ENCODE measurements at places on chromosomes 12 and 14.

DNA sequence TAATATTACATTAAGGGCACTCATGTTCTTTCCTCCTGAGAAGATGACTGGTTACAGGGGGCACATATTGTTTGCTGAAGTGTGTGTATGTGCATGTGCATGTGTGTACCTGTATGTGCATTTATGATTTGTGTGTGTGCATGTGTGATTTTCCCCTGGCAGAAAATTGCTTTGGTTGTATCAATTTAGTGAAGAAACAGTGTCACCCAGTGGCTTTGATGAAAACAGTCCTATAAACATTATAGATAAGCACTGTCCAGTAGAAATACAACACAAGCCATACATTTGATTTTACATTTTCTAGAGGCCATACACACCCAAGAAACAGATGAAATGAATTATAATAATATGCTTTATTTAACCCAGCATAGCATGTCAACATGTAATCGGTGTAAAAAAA lies 8.6 kb downstream of the PDE3A start:
- DNase-seq = no peak

- no peak for DNase-seq
These were observed 27.4 kb downstream of the EMP1 start for GRCh38 chr12:13223941-13224340.

GRCh38 chr12:50557421-50557820 lies 52.6 kb downstream of the DIP2B start:
- DNase-seq = no peak

- no peak for DNase-seq
These were observed 190.8 kb upstream of the PRMT8 start for GRCh38 chr12:3299929-3300832.

GRCh38 chr14:35351497-35351896 lies 53.1 kb downstream of the NFKBIA start:
- no peak for DNase-seq

- DNase-seq = no peak
These were observed 17.2 kb upstream of the ARID2 start for GRCh38 chr12:45712319-45712718.

DNA sequence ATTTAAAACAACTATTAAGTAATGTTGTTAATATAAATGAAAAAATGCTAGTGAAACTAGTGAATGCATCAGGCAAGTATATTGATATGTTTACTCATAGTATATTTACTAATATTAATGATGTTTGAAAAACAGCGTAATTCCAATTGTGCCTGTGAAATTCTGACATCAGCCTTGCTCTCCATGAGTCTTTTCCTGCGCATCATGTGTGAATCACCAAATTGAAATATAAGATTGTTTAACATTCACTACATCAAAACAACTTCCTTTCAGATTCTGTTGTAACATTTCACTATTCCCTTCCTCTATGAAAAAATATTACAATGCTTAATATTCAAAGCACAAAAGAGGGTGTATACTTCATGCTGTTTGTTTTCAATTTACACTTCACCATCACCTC lies 1995.9 kb upstream of the SEL1L start:
- DNase-seq = no peak

GRCh38 chr12:109343677-109344076 lies 4.0 kb upstream of the MYO1H start:
- no peak for DNase-seq

DNA sequence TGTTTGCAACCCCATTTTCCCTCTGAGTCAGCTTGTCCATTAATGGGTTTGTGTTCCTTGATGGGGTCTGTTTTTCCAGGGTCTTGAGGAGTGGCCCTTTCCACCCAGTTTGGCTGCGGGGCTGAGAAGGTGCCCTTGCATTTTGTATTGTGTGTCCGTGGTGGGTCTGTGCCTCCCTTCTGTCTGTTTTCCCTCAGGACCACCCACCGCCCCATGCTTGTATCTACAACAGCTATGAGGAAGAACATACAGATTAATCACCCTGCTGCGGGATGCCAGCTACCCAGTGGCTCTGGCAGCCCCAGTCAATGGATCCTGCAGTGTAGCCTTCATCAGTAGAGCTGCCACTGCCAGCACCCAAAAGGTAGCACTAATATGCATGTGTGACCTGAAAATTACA lies 235.7 kb downstream of the CACNA1C start:
- DNase-seq = no peak

DNA sequence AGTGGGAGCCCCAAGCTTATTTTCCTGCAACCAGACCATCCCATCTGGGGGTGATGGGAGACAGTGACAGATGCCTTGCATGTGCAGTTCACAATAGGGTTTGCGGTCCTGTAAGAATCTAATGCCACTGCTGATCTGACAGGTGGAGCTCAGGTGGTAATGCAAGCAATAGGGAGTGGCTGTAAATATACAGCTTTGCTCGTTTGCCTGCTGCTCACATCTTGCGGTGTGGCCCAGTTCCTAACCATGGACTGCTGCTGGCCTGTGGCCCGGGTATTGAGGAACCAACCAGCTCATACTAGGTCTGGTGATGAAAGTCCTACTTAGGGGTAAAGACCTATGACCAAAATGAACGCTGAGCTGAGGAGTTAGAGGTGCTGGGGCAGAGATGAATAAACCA lies 36.1 kb upstream of the CCDC88C start:
- no peak for DNase-seq

DNA sequence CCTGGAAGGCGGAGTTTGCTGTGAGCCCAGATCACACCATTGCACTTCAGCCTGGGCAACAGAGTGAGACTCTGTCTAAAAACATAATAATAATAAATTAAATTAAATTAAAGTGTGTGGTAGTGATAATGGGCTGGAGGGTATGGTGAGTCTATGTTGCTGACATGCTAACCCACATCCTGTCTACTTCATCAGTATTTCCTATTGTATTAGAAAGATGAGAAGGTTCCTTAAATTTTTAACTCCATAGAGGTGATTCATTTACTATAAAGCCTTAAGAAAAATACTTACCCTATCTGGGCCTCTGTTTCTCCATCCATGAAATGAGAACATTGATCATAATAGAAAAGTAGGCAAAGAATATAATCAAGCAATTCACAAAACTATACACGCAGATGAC lies 280.5 kb downstream of the FBXL14 start:
- no peak for DNase-seq

Measured in NCI-H2081 treated with DMSO at 0.1 percent for 48 hours (cell line).